ENCODE measurements at places on chromosomes 12 and 14. TPM values are rescaled to one million over a fixed set of nuclear protein-coding genes. Genes with fewer than 3 reads are reported as not detected.

GRCh38 chr12:119601877-119602733 is 8.5 kb downstream of the TMEM233 start:
- no peaks in the 10 kb centered on the region for H3K36me3 ChIP-seq
- H3K4me3 ChIP-seq, result no peak overlapping the region
- no peaks in the 10 kb centered on the region for H3K27me3 ChIP-seq
- H3K4me1 ChIP-seq, result no peaks in the 10 kb centered on the region

DNA sequence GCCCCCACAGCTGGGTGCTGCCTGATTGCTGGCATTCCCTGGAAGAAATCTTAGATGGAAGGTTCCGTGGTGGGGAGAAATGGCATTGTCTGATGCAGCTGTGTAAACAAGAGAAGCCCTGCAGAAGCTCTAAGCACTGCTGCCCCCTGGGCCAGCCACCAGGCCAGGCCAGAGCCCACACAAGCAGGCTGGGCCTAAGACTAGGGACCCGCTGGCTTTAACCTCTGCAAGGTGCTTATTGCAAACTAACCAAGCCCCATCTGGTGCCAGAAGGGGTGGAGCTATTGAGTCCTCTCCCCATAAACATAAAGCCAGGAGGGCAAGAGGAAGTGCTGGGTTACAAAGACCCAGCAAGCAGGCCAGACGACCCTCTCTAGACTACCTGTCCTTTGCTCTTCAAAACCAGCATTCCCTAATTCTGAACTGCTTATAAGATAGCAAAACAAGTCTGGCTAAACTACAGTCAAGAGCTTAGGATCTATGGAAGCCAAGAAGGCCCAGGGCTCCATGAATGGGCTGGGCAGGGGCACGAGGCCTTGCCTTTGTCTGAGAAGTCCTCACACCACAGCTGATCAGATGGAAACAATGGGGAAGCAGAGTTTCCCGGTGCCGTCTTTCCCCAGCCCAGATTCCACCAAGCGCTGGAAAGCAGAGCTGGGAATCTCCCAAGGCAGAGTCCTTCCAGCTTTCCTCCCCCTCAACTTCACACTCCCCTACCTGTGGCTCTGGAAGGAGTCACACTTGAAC is 28.8 kb downstream of the P2RX4 start:
- no peaks in the 10 kb centered on the region for H3K36me3 ChIP-seq
- peak overlapping the region; percentile 14 for H3K27ac ChIP-seq
- H3K27me3 ChIP-seq, result no peaks in the 10 kb centered on the region
- no peak overlapping the region for H3K4me3 ChIP-seq
- H3K4me1 ChIP-seq, result peaks cover 26% of the 10 kb centered on the region

GRCh38 chr14:50957296-50957695 is 13.0 kb upstream of the PYGL start:
- H3K4me1 ChIP-seq, result no peaks in the 10 kb centered on the region
- no peak overlapping the region for H3K27ac ChIP-seq
- no peak overlapping the region for H3K4me3 ChIP-seq

GRCh38 chr12:13372386-13372785 is 175.9 kb downstream of the EMP1 start:
- H3K27me3 ChIP-seq, result no peaks in the 10 kb centered on the region
- no peaks in the 10 kb centered on the region for H3K36me3 ChIP-seq

DNA sequence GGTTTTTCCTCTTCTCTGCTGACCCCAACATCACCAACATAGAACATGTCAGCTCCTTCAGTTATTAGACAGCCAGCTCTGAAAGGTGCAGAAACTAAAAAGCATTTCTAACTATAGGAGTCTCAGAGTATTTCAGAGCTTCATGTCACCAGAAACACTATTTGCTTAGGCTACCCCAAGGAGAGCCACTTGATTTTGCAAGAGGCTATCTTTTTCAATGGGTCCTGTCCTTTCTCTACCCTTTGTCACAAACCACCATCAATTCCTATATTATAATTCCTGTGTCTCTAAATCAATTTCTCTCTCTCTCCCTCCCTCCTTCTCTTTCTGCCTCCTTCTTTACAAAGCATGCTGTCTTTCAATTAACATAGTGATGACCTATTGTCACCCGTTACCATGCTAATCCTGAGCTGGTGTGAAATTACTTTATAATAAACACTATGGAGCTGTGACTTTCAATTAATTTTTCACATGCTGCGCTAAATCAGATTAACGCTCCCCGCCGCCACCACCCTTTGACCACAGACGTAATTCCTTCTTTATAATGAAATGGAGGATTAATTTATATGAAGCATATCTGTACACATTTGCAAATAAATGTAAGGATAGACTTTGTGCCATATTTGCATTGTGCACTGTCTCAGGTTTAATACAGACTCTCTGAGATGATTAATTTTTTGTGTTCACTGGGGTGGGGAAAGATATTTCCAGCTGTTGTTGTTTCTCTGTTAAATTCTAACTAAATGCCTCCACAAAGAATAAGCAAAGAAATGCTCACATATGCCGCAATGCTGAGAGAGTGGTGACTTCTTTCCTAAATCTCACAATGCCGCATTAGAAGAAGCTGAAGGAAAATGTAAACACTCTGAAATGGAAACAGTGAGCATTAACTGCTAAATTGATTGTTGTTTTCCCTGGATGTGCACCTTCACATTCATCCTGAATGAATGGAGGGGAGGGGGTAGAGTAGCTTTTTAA is 418.6 kb downstream of the PDZRN4 start:
- no peak overlapping the region for H3K27ac ChIP-seq
- no peaks in the 10 kb centered on the region for H3K4me1 ChIP-seq
- H3K27me3 ChIP-seq, result no peaks in the 10 kb centered on the region
- H3K36me3 ChIP-seq, result no peaks in the 10 kb centered on the region
- H3K4me3 ChIP-seq, result no peak overlapping the region
- no peak for DNase-seq

Gene MSI1
- 4.8 TPM for polyA plus RNA-seq

All from pancreas (tissue), 10 donors.